Neural crest cell (in vitro differentiated cells): ENCODE measurements at places on chromosomes 11 and 22.

GRCh38 chr11:112792070-112792469 lies 169.2 kb upstream of the NCAM1 start:
- no peak for DNase-seq

DNA sequence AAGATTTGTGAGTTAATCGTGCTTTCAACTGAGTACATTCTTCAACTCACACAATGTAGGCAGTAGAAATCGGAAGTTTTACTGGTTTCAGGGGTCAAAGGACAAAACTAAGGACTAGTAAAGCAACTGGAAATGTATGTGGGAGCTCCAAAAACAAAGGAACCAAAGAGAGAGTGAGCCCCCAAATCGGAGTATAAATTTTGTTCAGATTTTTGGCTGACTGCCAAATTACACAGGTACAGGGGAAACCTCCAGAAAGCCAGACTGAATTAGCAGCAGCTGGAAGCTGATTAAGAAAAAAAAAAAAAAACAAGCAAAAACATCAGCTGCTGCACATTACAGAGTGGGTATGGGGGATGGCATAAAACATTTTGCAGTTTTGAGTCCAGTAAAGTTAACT lies 75.2 kb upstream of the GNAZ start:
- DNase-seq: no peak

- DNase-seq: no peak
These were observed 19.5 kb downstream of the CNTF start for GRCh38 chr11:58641803-58642581.

DNA sequence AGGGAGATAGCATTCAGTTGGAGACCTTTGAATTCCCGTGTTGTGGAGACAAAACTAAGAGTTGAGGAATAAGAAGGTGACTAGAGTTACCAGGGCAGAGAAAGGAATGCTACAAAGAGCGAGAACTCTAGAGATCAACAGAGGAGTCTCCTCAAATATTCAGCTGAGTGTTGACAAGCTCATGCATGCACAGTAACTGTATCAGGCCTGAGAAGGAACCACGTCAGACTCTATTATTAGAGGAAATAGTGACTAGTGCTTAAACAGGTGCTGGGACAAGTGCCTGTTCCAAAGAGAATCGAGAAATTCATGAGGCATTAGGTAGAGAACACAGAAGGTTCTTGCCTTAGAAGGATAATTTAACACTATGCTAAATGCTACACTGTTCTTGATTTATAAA lies 333.8 kb upstream of the CHORDC1 start:
- DNase-seq: no peak

DNA sequence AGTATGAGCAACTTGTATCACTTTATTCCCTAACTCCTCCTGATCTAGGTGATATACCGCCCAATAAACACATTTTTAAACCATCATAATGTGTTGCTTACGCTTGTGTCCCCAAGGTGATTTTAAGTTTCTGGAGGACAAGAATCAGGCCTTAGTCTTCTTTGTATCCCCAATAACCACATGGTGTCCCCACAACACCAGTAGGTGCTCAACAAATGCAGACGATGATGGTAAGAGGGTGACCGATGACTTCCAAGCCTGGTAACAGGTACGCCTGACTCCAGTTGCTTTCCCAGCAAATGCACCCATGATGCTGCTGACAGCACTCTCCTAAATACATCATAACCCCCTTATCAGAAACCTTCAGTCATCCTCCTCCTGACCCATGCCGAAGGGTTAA lies 64.2 kb downstream of the EFCAB6 start:
- no peak for DNase-seq
